ENCODE measurements at places on chromosomes 12 and 14. TPM values are rescaled to one million over a fixed set of nuclear protein-coding genes. Genes with fewer than 3 reads are reported as not detected.

GRCh38 chr12:48106681-48107613 lies 1.1 kb upstream of the SENP1 start:
- DNase-seq, result no peak
- H3K4me1 ChIP-seq, result peaks cover 28% of the 10 kb centered on the region
- H3K27ac ChIP-seq, result peak overlapping the region; percentile 94
- H3K36me3 ChIP-seq, result no peaks in the 10 kb centered on the region
- H3K27me3 ChIP-seq, result peaks cover 11% of the 10 kb centered on the region

DNA sequence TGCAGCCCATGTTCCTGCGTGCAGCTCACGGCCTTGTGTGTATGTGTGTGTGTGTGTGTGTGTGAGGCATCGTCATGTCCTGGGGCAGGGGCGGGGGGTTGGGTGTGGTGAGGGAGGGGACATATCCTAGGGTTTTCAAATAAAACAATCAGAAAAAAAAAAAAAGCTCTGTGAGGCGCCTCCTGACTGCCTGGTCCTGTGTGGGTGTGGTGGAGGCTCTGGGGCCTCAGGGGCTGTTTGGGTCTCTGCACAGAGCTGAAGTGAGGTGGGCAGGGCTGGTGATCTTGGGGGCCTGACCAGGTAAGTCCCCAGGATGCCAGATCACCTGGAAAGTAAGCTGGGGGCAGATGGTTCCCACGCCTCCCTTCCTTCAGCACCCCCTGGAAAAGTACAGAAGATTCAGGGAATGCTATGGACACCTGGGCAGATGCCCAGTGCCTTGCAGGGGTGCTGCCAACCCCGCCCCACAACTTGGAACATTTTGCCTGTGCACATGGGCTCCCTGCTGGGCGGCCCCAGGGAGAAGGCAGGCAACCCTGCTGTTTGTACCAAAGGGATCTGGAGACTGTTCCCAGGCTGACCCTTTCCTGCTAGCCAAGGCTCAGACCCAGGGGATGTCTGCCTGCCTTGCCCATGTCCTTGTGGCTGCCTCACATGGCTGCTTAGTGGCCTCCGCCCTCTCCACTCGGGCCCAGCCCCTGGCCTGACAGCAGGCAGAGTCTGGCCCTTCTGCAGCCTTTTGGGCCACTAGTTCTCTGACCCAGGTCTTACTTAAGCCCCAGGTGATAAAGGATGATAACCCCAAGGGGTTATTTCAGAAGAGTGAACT lies 28.8 kb downstream of the CLSTN3 start:
- H3K27me3 ChIP-seq, result peaks cover 25% of the 10 kb centered on the region
- H3K27ac ChIP-seq, result no peak overlapping the region
- H3K4me3 ChIP-seq, result no peak overlapping the region
- H3K4me1 ChIP-seq, result peaks cover 21% of the 10 kb centered on the region

PLEK2 gene
- total RNA-seq, result not detected

YAF2 gene
- total RNA-seq, result 52.2 TPM

DNA sequence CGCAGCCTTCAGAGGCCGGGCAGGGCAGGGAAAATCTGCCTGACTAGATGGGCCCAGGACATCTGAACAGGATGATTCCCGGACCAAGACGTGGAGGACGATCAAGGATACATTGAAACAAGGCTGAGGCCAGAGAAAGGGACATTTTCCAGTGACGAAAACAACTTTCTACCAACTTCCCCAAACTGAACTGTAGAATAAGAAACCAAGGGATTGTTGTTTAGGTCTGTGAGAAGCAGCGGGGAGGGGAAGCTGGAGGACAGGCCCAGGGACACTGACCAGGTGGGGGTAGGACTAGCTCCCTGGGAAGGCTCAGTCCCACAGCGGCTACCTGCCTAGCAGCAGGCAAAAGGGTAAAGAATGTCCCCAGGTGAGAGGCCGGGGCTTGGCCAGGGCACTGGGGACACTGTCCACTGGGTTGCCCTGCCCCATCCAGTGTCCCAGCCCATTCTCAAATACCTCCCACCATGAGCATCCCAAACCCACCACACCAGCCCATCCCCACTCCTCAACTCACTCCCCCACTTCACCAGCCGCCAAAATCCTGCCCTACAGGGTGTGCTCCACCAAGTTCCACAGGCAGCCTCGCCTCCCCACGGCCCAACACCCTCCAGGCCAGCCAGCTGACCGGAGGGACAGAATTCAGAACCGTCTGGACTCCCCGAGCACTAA lies 995 bp downstream of the TNFRSF1A start:
- no peak for DNase-seq
- H3K36me3 ChIP-seq, result no peaks in the 10 kb centered on the region
- no peaks in the 10 kb centered on the region for H3K27me3 ChIP-seq
- no peak overlapping the region for H3K4me3 ChIP-seq
- H3K4me1 ChIP-seq, result peaks cover 31% of the 10 kb centered on the region
- no peak overlapping the region for H3K27ac ChIP-seq

GRCh38 chr12:89663577-89664357 lies 44.9 kb downstream of the ATP2B1 start:
- H3K4me3 ChIP-seq, result no peak overlapping the region
- peaks cover 23% of the 10 kb centered on the region for H3K36me3 ChIP-seq
- no peaks in the 10 kb centered on the region for H3K27me3 ChIP-seq

MYH6 gene
- total RNA-seq, result not detected

DNA sequence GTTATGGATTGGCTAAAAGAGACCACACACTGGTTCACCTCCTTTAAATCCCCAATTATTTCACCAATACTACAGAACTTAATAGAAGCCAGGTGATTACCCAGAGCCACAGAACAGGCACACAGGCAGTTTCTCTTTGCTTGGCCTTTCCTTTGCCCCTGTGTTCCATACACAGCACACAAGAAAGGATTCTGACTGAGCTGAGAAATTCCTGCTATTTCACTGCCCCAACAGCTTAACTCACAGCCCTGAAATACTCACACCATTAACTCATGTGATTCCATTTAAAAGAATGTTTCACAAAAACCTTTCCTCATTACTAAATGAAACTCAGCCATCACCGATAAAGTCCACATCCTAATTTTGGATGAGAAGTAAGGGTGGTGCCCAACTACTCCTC lies 133.6 kb downstream of the MED13L start:
- H3K36me3 ChIP-seq, result no peaks in the 10 kb centered on the region
- peaks cover 43% of the 10 kb centered on the region for H3K4me1 ChIP-seq
- peak overlapping the region; percentile 76 for H3K27ac ChIP-seq
- DNase-seq, result no peak
- no peaks in the 10 kb centered on the region for H3K27me3 ChIP-seq
